ENCODE measurements at places on chromosomes 6 and 20.

DNA sequence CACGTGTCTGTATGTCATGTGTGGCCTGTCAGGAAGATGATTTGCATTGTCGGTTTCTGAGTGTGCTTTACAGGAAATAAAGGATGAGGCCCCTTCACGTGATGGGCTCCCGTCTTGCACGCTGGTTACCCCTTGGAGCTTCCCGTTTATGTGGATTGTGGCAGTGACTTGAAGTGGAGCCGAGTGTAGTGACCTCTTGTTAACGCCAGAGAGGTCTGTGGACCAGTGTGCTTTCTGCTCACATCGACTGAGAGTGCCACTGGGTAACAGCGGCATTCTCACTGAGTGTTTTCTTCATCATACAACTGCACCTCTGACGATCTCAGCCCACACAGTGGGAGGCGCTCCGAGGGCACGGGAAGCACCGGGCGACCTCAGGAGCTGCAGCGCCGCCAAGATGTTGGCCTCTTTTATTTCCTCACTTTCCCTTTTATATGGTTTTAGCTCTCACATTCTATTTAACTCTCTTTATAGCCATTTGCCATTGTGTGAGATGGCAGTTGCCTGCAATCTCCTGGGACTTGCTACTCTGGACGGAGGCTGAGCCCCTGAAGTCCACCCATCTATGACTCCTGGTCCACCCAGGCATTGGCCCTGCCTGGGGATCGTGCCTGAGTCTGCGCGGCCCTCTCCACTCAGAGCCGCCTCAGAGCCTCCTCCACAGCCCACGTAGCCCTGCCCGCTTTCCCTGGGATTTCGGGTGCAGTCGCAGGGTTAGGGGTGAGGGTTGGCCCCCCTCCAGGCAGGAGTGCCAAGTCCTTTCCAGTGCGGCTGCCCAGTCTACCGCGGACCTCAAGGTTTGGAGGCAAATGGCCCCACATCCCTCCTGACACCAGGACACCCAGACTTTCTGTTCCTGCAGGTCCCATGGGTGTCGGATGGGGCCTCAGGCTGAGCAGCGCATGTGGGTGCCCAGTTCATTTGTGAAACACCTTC, 238.9 kb downstream of the ERMARD start:
- DNase-seq: no peak

DNA sequence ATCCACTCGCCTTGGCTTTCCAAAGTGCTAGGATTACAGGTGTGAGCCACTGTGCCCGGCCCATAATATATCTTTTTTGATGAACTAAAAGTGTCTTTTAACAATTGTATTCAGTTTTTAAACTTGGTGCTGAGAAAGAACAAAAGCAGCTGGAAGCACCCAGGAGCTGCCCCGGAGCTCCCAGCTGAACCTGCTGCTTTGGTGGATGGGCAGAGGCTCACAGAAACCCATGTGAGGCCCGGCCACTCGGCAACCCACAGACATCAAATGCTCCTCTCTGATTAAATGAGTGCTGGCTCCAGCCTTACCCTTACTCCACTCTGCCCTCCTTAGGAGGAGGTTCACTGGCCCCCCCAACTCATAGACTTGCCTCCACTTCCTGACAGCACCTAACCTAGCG, 59.4 kb upstream of the FRMD1 start:
- DNase-seq: no peak

GRCh38 chr6:118783931-118784550, 109.9 kb upstream of the ASF1A start:
- no peak for DNase-seq

GRCh38 chr20:50297498-50298376, 107.1 kb downstream of the CEBPB start:
- DNase-seq: no peak

DNA sequence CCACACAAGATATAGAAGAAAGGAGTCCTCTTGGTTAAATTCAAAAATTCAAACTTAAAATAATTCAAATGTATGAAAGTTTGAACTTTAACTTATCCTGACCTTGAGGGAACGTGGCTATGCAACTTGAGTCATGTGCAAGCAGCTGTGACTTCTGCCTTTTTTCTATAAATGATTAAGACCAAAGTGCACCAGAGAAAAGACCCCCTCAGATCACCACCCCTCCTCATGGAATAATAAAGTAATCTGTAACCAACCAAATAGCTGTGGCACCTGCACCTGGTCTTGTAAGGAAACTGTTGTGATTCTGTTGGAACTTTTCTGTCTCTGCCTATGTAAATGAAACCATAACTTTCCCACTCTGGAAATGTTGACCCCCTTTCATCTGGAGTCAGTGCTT, 141.1 kb upstream of the GGTLC1 start:
- DNase-seq: no peak

DNA sequence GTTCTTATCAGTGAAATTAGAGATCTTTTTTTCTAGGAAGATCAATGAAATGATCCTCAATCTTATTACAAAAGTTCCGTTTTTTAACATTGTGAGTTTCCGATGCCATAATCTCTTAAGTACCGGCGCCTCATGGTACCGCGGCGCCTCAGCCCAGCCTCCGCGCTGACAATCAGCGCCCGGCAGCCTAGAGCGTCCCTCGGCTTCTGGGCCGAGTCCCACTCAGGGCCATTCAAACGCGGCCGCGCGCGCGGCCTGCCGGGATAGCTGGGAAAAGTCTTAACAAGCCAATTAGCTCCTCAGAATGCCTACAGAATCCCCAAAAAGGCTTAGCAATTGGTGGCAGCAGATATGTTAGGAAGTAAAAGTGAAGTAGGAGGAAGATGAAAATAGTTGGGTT, 204.8 kb downstream of the ADGB start:
- no peak for DNase-seq
